Natural killer cell (primary cell): ENCODE measurements at places on chromosomes 6 and 20.

DNA sequence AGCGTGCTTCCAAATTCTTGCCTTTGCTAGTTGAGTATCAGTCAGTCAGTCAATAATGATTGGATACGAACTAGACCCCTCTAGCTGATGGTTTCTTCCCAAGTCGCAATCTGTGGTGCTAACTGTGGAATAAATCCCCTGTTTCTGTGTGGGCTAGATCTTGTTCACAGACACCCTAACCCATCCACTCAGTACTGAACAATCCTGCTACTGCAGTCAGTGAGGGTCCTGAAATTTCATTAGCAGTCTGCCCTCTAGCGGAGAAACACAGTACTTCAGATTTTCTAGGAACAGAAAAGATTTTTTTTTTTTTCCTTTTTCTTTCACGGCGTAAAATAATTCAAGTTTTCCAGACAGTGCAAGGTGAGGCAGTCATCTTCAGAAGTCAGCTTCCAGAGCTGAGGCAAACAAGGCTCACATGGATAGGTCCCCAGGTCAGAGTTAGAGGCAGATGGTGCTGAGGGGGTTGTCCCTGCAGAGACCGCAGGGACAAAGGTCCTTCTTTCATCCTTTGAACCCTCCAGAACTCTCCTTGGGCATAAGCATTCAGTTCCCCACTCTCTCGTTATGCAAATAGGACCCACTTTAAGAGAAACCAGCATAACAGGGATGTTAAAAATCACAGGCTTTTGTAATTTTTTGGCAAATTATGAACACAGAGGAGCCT lies 119.6 kb downstream of the SCML4 start:
- H3K27me3 ChIP-seq: no peaks in the 10 kb centered on the region
- no peak overlapping the region for H3K27ac ChIP-seq
- no peak overlapping the region for H3K4me3 ChIP-seq
- H3K4me1 ChIP-seq: peaks cover 13% of the 10 kb centered on the region

- no peaks in the 10 kb centered on the region for H3K36me3 ChIP-seq
- no peak overlapping the region for H3K4me3 ChIP-seq
- H3K27ac ChIP-seq: no peak overlapping the region
- no peaks in the 10 kb centered on the region for H3K4me1 ChIP-seq
- no peak for DNase-seq
- no peaks in the 10 kb centered on the region for H3K27me3 ChIP-seq
These were observed 3.6 kb upstream of the BPIFB1 start for GRCh38 chr20:33279261-33279910.

GRCh38 chr6:169048185-169048864 lies 205.3 kb downstream of the THBS2 start:
- H3K27ac ChIP-seq: no peak overlapping the region
- H3K4me3 ChIP-seq: no peak overlapping the region
- no peaks in the 10 kb centered on the region for H3K4me1 ChIP-seq
- H3K27me3 ChIP-seq: peaks cover 2% of the 10 kb centered on the region
- no peaks in the 10 kb centered on the region for H3K36me3 ChIP-seq

GRCh38 chr20:20083807-20084206 lies 31.5 kb downstream of the CFAP61 start:
- no peaks in the 10 kb centered on the region for H3K36me3 ChIP-seq
- no peak for DNase-seq
- no peak overlapping the region for H3K4me3 ChIP-seq
- peaks cover 2% of the 10 kb centered on the region for H3K27me3 ChIP-seq
- no peak overlapping the region for H3K27ac ChIP-seq

DNA sequence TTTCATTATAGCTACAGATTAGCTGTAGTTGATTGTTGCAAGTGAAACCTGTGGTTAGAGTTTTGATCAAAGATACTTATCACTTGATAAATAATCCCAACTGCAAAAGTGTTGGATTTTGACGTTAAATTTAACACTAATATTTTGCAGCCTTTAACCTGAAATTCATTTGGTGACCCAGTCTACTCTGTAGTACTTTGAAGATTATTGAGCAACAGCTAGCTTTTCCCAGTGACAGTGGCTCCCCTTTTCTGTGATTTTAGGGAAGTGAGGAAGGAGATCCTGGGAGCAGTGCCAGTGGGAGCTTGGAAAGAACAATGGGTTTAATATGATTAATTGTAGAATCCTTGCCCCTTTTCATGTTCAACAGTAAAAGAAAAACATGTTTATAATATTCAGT lies 76.9 kb downstream of the NCOA3 start:
- H3K4me1 ChIP-seq: peaks cover 9% of the 10 kb centered on the region
- H3K27me3 ChIP-seq: no peaks in the 10 kb centered on the region
- DNase-seq: no peak
- H3K27ac ChIP-seq: no peak overlapping the region
- no peak overlapping the region for H3K4me3 ChIP-seq
- H3K36me3 ChIP-seq: no peaks in the 10 kb centered on the region

DNA sequence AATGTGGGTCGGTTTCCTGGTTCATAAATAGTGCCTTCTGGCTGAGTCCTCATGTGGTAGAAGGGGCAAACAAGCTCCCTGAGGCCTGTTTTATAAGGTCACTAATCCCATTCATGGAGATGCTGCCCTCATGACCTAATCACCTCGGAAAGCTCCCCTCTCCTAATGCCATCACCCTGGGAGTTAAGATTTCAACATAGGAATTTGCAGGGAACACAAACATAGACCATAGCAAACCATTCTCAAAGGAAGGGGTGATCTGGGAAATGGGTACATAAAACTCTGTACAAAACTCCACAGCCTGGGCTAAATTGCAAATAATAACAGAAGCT lies 1.5 kb upstream of the ADTRP start:
- H3K36me3 ChIP-seq: no peaks in the 10 kb centered on the region
- H3K27me3 ChIP-seq: no peaks in the 10 kb centered on the region
- H3K4me3 ChIP-seq: no peak overlapping the region
- no peak overlapping the region for H3K27ac ChIP-seq
- no peaks in the 10 kb centered on the region for H3K4me1 ChIP-seq
- no peak for DNase-seq

GRCh38 chr20:45765980-45766379 lies 25.7 kb downstream of the WFDC3 start:
- H3K27ac ChIP-seq: no peak overlapping the region
- H3K4me3 ChIP-seq: no peak overlapping the region
- no peak for DNase-seq
- no peaks in the 10 kb centered on the region for H3K27me3 ChIP-seq
- H3K36me3 ChIP-seq: no peaks in the 10 kb centered on the region
- no peaks in the 10 kb centered on the region for H3K4me1 ChIP-seq

GRCh38 chr6:39389484-39389767 lies 66.9 kb upstream of the KCNK16 start:
- H3K36me3 ChIP-seq: no peaks in the 10 kb centered on the region
- no peak for DNase-seq
- H3K27ac ChIP-seq: no peak overlapping the region
- no peak overlapping the region for H3K4me3 ChIP-seq
- H3K4me1 ChIP-seq: no peaks in the 10 kb centered on the region

GRCh38 chr6:45922728-45923351 lies 92.8 kb downstream of the CLIC5 start:
- no peaks in the 10 kb centered on the region for H3K4me1 ChIP-seq
- H3K36me3 ChIP-seq: no peaks in the 10 kb centered on the region
- no peaks in the 10 kb centered on the region for H3K27me3 ChIP-seq

- no peak overlapping the region for H3K27ac ChIP-seq
- no peak overlapping the region for H3K4me3 ChIP-seq
- H3K4me1 ChIP-seq: no peaks in the 10 kb centered on the region
- H3K36me3 ChIP-seq: no peaks in the 10 kb centered on the region
- no peak for DNase-seq
These were observed 24.4 kb downstream of the CAP2 start for GRCh38 chr6:17417817-17418216.

- H3K27me3 ChIP-seq: no peaks in the 10 kb centered on the region
- no peak overlapping the region for H3K27ac ChIP-seq
- H3K4me1 ChIP-seq: no peaks in the 10 kb centered on the region
- no peak for DNase-seq
- H3K36me3 ChIP-seq: no peaks in the 10 kb centered on the region
These were observed 433.7 kb upstream of the HSF2 start for GRCh38 chr6:121965739-121966138.
